Hair follicular keratinocyte (primary cell): ENCODE measurements at places on chromosomes 3 and 15. TPM values are rescaled to one million over a fixed set of nuclear protein-coding genes. Genes with fewer than 3 reads are reported as not detected.

Gene SOX14
- not detected in 2 replicates for total RNA-seq

Gene PCSK6
- 2.1 and 6.1 TPM in 2 replicates for total RNA-seq

Gene TGM5
- 0.16 TPM in 1 of 2 replicates, not detected in the other for total RNA-seq

Gene SERPINI2
- not detected in 2 replicates for total RNA-seq

Gene PLS1
- total RNA-seq, result 9.1 and 13.4 TPM in 2 replicates

Gene MORC1
- total RNA-seq, result not detected in 2 replicates

Gene ADAMTS9
- total RNA-seq, result 0.08 TPM in 1 of 2 replicates, not detected in the other

Gene SLC12A8
- total RNA-seq, result 12.5 and 12.9 TPM in 2 replicates
